NCI-H526 (cell line): ENCODE measurements at places on chromosomes 13 and 19.

DNA sequence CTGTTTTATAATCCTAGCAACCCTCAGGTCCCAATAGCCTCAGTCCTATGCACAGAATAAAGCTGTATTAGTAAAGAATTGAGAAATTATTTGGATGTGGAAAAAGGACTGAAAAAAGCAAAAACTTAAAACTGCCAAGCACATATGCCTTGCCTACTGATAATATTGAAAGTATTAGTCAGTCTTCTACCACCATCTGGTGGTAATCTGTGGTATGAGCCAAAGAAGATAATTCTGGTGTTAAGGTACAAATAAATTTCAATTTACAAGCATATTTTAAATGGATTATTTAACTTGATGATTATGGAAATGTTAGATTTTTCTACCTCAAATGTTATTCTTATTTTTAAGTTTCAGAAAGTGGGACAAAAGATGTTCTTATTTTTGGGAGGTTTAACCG, 460.3 kb upstream of the KLHL1 start:
- peak; percentile 13 for DNase-seq

GRCh38 chr19:15869109-15869555, 28.7 kb downstream of the CYP4F2 start:
- peak; percentile 98 for DNase-seq

- no peak for DNase-seq
Measured at GRCh38 chr19:35752746-35753350, 4.0 kb downstream of the HSPB6 start.

- no peak for DNase-seq
Measured at GRCh38 chr13:26372747-26373146, 118.8 kb downstream of the CDK8 start.

GRCh38 chr13:75826391-75826790, 190.3 kb downstream of the LMO7 start:
- no peak for DNase-seq

DNA sequence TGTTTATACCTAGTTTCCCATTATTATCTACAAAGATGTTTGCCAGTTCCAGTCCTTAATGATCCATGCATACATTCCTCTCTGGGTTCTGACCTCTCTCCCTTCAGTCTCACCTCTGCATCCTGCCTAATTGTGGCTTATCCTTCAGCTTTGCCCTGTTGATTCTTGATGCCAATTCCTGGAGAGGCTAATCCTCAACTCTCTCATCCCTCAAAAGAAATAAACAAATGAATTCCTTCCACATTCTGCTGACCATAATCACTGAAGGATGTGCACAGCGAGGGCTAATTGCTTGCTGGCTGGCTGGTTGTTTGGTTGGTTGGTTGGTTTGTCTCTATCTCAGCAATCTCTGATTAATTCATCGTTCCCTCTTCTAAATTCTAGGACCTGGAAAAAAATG, 113.8 kb downstream of the IRS2 start:
- no peak for DNase-seq

DNA sequence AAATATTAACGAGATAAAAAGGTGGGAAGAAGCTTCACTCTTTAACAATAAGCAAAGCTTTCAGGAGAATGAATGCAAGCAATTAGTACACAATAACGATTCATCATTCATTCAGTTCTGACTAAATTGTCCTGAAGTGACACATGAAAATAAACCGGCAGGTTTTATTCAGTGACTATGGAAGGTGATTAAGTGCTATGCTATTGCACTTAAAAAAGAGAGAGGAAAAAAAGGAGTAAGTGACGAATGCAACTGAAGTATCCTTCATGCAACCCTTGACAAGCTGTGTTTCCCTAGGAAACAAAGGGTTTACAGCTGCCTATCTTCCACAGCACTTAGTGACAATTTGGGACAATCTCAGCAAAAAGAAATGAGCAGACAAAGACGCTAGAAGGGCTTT, 1.4 kb downstream of the LIG4 start:
- no peak for DNase-seq

GRCh38 chr13:51005566-51005965, 96.0 kb downstream of the RNASEH2B start:
- DNase-seq = no peak

GRCh38 chr19:1837625-1838105, 10.6 kb downstream of the REXO1 start:
- DNase-seq = no peak

- no peak for DNase-seq
Measured at GRCh38 chr13:72104656-72105180, 237.7 kb upstream of the DACH1 start.

- no peak for DNase-seq
Measured at GRCh38 chr13:111143865-111144540, 28.9 kb downstream of the ARHGEF7 start.

- DNase-seq = no peak
Measured at GRCh38 chr13:91360246-91360751, 12.8 kb downstream of the MIR17HG start.

- DNase-seq = peak; percentile 26
Measured at GRCh38 chr13:37868691-37869505, 674 bp downstream of the TRPC4 start.

GRCh38 chr19:17035842-17036424, 9.3 kb upstream of the CPAMD8 start:
- DNase-seq = no peak

DNA sequence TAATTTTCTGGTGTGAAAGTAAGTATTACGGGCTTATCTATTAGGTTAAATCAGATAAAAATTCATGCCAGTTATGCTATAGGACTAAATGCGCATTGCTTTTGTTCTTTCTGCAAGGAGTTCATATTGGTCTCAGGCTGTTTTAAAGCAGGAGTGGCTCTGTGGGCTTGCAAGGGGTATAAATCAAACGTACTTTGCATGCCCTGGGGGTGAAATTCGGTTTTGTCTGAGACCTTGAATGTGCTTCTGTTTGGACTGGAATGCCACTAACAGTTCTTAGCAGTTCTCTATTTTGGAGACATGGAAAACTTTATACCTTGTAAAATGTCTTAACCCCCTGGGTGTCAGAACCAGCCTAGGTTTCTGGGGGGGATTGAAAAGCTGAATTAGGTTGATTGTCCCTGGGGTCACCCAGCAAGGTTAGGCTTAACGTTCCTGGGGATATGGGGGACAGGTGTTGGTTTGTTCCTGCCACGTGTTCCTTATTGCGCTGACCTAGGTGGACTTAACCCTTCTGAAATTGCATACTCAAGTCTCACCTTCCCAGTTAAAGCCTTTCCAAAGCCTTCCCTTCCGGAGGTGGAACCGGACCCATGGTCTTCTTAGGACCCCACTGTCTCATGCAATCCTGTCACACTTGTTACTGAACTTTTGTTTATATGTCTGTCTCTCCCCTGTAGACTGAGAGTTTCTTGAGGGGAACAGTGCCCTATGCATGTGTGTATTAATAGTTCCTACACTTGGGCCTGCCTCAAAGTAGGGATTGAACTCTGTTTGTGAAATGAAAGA, 182.2 kb downstream of the LMO7 start:
- peak; percentile 92 for DNase-seq

DNA sequence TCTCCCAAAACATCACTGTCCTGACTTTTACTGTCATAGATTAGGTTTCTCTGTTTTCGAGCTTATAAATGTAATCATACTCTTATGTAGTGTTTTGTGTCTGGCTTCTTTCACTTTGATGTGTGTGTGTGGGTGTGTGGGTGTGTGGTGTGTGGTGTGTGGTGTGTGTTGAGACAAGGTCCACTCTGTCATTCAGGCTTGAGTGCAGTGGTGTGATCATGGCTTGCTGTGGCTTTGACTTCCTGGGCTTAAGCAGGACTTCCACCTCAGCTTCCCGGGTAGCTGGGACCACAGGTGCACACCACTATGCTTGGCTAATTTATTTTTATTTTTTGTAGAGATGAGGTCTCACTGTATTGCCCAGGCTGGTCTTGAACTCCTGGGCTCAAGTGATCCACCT, 59.6 kb downstream of the PDS5B start:
- no peak for DNase-seq

DNA sequence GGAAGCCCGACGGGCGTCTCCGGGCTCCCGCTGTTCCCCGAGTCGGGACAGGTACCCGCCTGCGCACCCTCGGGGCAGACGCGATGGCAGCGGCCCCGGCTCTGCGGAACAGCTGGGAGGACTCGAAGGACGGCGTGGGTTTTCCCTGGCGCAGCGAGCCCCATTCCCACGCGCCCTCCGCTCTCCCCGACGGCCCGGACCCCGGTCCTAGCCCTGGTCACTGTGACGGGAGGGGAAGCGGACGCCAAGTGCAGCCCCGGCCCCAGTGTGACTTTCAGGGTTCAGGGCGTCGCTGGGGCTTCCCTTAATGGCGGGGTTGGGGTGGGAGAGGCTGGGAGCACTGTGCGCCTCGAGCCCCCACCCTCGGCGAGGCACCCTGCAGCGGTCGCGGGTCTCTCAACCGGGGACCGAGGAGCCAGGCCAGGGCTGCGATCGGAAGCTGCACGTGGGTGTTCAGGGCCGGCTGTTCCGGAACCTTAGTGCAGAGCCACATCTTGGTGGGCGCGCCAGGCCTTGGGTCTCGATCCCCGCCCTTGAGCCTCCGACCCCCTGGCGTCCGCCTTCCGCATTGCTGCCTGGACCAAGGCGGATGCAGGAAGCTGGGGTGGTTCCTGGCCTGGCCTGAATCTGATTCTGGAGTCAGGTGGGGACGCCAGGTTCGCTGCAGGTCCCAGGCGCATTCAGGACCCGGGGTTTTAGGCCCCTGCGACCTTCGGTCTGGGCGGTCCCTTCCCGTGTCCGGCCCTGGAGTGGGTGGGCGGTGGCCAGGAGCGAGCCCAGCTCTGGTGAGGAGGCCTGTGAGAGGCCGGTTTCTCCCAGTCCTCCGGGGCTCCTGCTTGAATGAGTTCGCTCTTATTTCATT, 3.5 kb downstream of the LGALS7B start:
- DNase-seq = no peak

- DNase-seq = peak; percentile 86
Measured at GRCh38 chr19:44643605-44644401, at the start of gene PVR. PVR (plus strand) TSS chr19:44643910; CDS start chr19:44644097, 187 bp downstream.

DNA sequence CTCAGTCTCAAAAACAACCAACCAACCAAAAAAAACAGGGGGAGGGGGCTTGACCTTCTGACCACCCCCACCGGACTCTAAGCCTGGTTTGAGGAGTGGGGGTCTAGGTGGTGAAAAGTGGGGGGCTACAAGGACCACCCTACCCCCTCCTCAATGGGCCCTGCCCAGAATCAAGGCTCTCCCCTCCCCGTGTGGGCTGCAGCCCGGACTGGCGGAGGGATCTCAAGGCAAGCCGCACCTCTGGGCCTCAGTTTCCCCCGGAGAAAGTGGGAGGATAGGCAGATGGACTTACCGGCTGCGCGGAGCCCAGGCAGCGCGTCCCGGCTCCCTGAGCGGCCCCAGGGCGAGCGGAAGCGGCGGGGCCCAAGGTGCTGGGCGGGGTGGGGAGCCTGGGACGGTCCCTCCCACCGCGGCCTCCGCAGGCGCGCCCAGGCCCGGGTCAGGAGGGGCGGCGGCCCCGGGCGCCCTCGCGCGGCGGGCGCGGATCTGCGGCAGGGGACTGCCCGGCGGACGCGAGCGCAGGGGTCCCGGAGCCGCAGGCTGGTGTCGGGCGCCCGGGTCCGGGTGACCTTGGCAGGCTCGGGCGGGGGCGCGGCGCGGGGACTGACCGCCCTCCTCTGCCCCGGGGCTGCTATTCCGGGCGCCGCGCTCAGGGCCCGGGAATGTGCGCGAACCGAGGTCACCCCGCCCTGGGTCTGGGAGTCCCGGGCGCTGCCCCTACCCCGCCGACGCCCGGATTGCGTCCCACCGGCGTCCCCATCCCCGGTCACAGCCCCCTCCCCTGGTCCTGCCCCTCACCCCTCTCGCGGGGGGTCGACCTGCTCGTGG, at the start of gene ADAMTSL5:
TSS of gene ADAMTSL5 (minus strand) at position 349 of the 828 bp plus-strand sequence. CDS start 2,076 bp downstream, outside the sequence.
- peak; percentile 45 for DNase-seq

DNA sequence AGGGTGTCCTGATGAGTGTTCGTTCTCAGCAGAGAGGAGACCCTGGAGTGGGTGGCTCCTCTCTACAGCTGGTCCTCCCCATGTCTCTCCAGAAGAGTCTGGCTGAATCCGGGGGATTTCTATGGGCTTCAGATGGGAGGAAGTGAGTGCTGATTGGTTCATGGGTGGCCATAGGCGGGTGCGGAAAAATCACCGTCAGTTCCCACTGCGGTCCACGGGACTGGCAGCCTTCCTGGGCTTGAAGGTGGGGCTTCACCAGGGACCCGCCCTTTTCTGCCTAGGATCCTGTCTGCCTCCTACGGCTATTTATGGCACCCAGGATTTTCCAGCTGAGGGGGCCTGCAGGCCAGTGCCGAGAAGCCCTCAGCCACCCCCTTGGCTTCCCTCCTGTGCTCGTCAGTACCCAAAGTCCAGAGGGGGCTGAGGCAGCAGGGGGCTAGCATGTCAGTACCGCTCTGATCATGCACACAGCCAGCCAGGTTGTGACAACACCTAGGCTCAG, 18.4 kb downstream of the CPB2 start:
- no peak for DNase-seq

GRCh38 chr13:27967203-27967735, 1.8 kb downstream of the CDX2 start:
- DNase-seq = peak; percentile 74

DNA sequence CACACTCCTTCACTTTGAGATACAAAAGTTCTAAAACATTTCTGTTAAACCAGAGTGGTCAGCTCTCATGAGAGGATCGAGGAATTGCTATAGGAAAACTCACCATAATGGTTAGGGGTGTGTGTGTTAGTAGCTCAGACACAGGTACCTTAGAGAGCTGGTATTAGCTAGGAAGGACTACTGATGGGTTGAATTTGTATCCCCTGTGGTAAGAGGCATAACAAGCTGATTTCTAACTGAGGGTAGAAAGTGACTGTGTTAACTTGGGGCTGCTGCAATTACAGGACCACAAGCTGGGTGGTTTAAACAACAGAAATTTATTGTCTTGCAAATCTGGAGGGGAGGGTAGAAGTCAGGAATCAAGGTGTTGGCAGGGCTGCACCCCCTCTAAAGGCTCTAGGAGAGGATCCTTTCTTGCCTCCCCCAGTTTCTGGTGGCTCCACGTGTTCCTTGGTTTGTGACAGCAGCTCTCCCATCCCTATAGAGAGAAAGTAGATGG, 17.4 kb downstream of the LEUTX start:
- DNase-seq = no peak

DNA sequence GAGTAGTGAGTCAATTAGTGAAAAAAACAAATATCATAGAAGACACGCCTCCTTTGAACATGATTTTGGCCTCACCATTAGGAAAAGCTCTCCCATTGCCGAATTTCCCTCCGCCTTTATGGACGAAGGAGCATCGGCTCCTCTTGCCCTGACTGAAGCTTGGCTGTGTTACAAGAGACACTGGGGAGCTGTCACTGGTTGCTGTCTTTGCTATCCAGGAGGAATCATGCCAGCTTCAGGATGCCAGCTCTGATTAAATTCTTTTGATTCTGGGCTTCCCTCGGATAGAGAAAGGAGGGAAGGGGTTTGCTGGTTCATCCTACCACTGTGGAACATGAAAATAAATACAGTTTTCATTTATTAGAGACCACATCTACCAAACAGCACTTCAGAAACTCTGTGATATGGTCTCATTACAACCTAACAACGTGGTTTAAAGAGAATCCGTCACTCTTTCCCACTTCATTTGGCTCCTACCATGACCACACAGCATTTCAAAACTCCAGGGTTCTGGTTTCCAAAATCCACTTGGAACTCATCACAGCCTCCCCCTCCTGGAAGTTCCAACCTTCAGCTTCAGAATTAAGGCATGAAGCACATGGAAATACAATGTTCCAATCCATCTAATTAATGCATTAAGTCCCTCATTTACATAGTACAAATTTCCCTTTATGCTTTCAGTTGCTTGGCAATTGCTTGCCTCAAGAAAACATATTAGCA, 446.0 kb downstream of the EFNB2 start:
- no peak for DNase-seq

GRCh38 chr13:19658831-19659230, 25.4 kb downstream of the MPHOSPH8 start:
- no peak for DNase-seq

GRCh38 chr13:45711951-45712350, 9.8 kb downstream of the CBY2 start:
- no peak for DNase-seq
